ENCODE measurements at places on chromosomes 13 and 19.

DNA sequence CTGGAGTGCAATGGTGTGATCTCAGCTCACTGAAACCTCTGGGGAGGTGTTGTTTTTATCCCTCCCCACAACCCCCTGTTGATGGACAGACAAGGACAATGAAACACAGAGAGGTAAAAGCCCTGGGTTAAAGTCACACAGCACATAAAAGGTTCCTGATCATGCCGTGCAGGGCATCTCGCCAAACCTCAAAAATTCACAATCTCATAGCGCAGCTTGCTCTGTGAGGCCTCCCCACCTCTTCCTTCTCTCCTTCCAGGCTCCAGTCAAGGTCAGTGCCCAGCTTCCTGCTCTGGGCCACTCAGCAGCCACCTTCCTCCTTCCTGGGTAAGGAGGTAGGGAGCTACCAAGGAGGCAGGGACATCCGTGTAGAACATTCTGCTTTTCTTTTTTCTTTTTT is 2.3 kb downstream of the FUT2 start:
- no peak for DNase-seq

- no peak for DNase-seq
Measured at GRCh38 chr19:10226021-10226375, 5.1 kb downstream of the S1PR2 start.

DNA sequence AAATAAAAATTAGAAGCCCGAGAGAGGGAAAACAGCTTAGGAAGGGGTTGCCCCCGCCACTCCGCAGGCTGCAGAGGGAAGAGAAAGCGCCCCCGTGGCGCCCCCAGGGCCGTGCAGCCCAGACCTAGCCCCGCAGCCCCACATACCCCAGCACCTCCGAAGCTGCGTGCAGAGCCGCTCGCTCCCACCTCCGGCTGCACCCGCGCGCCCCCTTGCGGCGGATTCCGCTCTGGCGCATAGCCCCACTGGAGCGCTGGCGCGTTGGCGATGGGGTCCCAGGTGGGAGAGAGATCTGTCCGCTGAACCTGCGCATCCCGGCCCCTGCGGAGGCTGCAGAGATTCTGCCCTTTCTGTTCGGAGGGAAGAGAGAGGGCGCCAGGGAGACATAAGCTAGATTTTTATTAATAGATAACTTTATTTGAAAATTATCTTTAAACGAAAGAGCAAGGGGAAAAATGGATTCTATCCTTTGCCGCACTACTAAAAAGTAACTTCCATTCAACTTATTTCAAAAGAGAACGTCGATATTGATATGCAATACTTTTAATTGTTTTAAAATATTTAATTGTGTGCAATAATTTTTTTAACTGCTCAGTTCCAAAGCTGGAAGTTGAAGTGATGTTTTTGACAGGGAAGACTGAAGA is 11.7 kb upstream of the CLN5 start:
- DNase-seq, result peak; percentile 78

DNA sequence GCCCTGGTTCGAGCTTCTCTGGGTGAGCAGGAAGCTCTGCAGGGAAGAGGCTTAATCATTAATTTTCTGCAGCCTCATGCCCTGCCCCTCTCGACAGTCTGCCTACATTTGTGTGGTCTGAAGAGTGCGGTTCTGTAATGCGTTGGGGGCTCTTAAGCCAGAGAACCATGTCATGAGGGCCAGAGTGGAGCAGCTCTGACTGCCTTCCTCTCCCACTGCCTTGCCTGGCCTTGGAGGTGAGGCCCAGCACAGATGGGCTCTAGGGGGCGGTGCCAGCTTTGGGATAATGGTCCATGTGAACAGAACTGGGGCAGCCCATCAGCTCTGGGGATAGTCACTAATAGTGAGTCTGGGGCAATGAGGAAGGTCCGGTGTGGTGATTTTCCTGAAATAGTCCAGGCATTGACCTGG is 5.7 kb downstream of the FGF9 start:
- no peak for DNase-seq

GRCh38 chr13:107117327-107118012 is 549.5 kb upstream of the ARGLU1 start:
- no peak for DNase-seq

- DNase-seq, result no peak
Measured at GRCh38 chr13:76349700-76350099, 536.5 kb downstream of the KCTD12 start.

DNA sequence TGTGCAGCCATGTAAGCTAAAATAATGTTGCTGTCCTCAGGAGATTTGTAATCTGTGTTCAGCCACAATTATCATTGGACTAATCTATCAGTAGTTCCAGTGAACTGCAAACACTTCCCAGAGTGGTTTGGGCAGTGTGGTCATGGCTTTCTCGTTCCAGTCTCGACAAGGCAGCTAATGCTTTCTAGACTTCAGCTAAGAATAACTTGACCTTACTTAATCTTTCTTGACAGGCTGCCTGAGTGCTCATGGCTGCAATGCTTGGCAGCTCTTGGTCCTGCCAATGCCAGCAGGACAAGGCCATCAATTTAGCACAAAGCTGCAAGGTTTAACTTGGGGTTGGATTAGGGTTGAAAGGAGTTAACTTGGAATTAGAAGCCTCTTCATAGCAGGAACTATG is 32.8 kb downstream of the ATP12A start:
- no peak for DNase-seq

GRCh38 chr19:13841962-13842290 is 35.0 kb upstream of the NANOS3 start:
- no peak for DNase-seq

GRCh38 chr13:93455861-93456260 is 229.3 kb downstream of the GPC6 start:
- no peak for DNase-seq

- DNase-seq, result no peak
Measured at GRCh38 chr13:98216135-98216565, 39.1 kb upstream of the RNF113B start.
